Hematopoietic multipotent progenitor cell (in vitro differentiated cells): ENCODE measurements at places on chromosomes 3 and 15.

GRCh38 chr3:67388738-67389137, 265.7 kb downstream of the SUCLG2 start:
- DNase-seq = no peak

DNA sequence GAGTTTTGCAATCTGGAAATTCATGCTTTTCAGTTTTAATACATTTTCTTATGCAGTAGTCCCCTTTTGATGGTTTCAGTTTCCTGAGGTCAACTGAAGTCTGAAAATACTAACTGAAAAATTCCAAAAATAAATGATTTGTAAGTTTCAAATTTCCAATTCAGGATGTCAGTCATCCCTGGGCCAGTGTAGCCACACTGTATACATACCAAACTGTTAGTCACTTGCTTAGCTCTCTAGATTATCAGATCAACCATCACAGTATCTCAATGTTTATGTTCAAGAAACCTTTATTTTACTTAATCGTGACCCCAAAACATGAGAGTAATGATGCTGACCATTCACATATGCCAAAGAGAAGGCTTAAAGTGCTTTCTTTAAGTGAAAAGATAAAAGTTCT, 715.5 kb downstream of the GBE1 start:
- DNase-seq = no peak

GRCh38 chr3:126921085-126921824, 61.7 kb upstream of the PLXNA1 start:
- DNase-seq = no peak

- no peak for DNase-seq
Observed at GRCh38 chr15:59332009-59332408, 40.7 kb downstream of the MYO1E start.

- no peak for DNase-seq
Observed at GRCh38 chr3:147410116-147410525, 956 bp downstream of the ZIC1 start.

- DNase-seq = peak; percentile 78
Observed at GRCh38 chr3:30644615-30645014, 38.2 kb downstream of the TGFBR2 start.

DNA sequence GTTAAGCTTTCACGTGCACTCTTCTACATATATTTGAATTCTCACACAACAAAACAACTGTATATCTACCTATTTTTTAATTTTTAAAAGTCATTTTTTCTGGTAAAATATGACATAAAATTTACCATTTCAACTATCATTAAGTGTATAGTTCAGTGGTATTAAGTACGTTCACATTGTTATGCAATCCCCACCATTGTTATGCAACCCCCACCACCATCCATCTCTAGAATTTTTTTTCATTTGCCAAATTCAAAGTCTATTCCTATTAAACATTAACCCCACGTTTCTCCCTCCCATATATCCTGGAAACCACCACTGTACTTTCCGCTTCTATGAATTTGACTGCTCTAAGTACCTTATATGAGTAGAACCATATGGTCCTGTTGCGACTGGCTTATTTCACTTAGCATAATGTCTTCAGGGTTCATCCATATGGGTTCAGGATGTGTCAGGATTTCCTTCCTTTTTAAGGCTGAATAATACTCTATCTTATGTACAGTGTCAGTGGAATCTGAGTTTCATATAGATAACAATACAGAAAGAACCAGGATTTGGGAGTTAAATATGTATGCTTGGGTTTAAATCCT, 279.2 kb downstream of the DOCK3 start:
- no peak for DNase-seq

GRCh38 chr3:138600100-138600745, 6.2 kb upstream of the CEP70 start:
- DNase-seq = no peak

GRCh38 chr3:23422517-23422851, 219.4 kb downstream of the UBE2E2 start:
- no peak for DNase-seq

DNA sequence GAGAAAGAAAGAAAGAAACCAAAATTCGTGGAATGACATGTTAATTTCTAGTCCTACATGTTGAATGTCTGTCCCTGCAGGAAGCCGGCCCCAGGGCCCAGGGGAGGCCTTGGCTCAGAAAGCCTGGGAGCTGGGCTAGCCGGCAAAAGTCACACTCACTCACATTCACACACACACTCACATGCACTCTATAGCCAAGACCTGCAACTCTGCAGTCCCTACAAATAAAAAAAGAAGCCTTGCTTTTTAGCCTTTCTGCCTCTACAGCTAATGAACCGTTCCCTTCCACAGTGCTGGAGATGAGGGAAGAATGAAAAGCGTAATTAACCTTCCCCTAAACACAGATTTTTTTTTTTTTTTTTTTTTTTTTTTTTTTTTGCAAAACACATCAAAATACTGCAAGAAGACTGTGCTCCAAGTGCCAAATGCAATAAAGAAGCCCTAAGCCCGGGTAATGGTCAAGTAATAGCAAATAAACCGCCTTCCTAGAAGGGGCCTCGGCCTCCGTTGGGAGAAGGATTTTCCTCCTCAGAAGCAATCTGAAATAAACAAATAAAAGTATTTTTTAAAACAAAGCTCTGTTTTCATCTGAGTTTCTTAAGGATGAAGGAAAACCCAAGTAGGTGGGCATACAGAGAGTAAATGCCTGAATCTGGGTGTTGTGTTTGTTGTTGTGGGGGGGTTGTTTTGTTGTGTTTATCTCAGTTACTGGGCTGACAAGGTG, 4.3 kb downstream of the MECOM start:
- no peak for DNase-seq

DNA sequence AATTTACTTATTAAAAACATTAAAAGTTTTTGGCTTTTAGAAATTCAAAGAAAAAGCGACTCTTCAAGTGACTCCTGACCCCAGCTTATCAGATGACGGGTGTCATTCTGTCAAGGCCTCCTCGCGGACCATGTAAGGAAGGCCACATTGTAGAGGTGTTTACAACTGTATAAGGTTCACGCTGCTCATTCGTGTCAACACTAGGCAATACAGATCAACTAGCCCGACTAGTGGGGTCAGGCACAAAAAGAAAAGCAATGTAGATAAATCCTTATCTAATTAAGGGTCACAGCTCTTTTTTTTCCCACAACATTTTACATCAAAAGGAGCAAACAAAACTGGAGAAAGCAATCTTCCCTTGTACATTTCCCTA, 207.5 kb upstream of the NR2F2 start:
- no peak for DNase-seq

DNA sequence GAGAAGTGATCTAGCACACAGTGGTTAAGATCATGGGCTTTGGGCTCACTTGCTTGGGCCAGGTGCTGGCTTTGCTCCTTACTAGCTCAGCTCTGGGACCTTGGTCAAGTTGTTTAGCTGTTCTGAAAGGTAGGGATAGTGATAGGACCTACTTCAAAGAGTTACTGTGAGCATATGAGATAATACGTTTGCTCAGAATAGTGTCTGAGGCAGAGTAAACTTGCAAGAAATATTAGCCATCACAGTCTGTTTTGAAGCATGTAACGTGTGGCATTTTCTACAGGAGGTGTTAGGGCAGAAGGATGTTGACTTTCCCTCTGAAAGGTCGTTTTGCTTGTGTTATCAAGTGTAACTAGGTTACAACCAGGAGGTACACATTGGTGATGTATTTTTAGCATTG, 34.5 kb upstream of the NFKBIZ start:
- DNase-seq = no peak

- no peak for DNase-seq
Observed at GRCh38 chr15:96359616-96360521, 29.4 kb downstream of the NR2F2 start.

DNA sequence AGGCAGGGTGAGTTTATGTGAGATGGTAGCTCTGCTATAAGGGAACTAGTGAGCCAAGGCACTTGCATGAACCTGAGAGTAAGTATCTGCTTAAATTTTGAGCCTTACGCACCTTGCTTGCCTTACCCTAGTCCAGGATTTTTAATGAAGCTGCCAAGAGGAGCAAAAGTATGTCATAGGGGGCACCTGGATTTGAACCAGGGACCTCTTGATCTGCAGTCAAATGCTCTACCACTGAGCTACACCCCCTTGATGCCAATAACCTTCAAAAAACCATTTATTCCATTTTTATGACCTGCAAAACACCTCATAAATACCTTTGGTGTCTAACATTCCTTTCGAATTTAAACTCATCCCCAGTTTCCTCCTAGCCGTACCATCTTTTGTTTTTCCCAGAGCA, 88.3 kb upstream of the ACP3 start:
- no peak for DNase-seq

- no peak for DNase-seq
Observed at GRCh38 chr3:41874022-41874421, 87.9 kb downstream of the ULK4 start.

DNA sequence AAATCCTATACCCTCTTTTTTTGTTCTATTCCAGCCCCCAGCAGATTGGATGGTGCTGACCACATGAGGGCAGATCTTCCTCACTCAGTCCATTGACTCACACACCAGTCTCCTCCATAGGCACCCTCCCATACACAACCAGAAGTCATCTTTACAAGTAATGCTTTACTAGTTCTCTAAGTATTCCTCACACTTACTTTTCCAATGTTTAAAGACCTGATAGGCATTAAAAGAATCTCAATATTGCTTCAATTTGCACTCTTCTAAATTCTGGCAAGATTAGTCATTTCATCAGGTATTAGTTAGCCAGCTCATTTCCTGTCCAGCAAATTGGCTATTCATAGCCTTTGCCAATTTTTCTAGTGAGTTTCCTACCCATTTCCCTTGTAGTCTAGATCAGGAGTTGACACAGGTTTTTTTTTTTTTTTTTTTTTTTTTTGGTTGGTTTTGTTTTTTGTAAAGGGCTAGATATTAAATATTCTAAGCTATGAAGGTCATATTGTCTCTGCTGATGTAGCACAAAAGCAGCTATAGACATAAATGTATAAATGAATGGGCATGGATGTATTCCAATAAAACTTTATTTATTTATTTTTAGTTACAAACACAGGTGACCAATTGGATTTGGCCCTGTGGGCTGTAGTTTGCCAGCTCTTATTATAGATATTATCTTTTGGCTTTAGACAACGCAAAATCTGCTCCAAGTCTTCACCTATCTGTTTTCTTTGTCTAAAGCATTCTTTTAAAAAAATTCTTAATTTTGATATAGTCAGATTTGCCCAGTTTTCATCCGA, 76.1 kb downstream of the ABHD5 start:
- DNase-seq = no peak

DNA sequence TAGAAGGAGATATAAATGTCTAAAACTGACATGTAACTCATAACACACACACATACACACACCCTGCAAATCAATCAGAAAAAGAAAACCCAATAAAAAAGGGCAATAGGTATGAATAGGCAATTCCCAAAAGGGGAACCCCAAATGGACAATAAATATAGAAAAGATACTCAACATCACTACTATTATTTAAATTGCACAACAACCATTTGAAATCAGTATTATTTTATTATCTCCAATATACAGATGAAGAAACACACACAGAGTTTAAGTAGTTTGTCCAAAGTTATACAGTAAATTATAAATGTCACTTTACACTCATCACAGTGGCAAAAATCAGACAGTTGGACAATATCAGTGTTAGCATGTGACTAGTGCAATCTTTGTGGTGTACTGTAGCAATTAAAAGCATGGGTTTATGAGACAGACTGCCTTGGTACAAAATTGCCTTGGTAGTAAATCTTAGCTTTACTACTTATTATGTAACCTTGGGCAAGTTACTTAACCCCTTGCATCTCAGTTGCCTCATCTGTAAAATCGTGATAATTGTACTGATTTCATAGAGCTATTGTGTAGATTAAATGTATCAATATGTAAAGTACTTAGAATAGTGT, 3.4 kb upstream of the FSTL1 start:
- no peak for DNase-seq

DNA sequence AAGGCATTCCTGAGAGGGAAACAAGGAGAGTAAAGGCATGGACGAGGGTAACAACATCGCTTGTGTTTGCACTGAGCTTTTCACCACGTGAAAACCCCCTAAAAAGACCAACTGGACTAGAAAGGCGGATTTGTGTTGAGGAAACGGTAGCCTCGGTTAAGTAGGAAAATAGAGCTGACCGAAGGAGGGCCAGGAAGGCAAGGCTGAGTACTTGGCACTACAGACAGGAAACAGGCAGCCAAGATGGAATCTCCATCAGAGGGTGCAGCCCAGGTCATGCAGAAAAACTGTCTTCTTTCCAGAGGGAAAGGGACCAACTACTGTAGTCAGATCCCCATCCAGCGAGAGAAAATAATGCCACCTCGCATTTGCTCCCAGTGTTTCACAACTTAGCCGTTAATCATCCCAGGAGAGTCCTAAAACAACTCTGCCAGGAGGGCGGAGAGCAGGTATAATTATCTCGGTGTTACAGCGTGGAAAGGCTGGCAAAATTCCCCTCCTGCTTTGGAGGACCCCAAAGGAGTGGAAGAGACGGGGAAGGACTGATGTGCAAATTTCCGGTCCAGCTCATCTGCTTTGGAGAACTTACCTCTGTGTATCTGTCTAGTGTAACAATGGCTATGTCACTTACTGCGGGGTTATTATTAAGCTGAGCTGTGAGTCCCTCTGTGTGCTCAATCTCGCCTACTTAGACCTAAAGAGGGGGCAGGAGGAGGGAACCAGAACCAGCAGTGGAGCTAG, 77.2 kb downstream of the MYO1E start:
- no peak for DNase-seq

- DNase-seq = peak; percentile 73
Observed at GRCh38 chr3:95705786-95706418, 1108.5 kb upstream of the EPHA6 start.

DNA sequence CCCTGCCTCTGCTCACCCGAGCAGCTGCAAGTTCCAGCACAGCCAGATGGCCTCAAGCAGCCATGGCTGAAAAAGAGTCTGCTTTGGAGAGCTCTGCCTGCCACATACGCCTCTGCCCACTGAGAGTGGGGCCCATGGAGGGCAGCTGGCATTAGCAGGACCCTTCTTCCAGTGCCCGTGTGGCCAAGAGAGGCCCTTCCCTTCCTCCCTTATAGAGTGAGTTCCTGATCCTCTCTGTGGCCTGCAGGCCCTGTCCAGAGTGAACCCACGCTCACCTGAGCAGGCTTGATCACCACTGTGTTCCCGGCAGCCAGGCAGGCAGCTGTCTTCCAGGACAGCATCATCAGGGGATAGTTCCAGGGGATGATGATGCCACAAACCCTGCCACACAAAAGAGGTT, 41.4 kb upstream of the SLC41A3 start:
- no peak for DNase-seq

DNA sequence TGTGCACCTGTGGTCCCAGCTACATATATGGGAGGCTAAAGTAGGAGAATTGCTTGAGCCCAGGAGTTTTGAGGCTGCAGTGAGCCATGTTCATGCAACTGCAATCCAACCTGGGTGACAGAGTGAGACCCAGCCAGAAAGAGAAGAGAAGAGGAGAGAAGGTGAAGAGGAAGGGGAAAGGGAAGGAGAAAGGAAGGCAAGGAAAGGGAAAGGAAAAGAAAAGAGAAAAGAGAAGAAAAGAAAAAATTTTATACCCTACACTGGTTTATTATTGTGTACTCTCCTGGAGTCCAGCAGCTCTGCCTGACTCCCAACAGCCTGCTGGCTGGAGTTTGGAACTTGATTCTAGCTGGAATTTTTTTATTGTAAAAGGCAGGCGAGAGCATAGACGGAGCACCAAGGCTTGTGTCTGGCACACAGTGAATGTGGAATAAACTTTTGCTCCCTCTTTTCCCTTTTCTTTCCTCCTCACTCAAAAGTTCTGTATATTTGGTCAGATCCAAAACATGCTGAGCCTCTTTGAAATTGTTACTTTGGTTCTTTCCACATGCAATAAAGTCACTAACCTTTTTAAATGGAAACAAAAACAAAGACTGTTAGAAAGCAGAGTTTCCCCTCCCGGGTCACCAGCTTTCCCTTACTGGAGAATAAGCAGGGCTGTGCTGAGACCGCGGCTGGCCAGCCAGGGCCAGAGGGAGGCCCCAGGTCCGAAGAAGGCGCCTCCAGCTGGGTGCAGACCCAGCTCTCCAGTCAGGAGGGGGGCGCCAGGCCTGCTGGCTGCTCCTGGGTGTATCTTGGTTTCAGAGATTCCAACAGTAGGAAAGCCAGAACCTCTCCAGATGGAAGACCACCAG, 9.9 kb downstream of the THSD4 start:
- DNase-seq = no peak
